KBM-7 (cell line): ENCODE measurements at places on chromosomes 5 and 9.
A peak's percentile ranks its signal among the peaks of the same experiment; 100 is the strongest.

GRCh38 chr5:147626464-147626863 is 116.6 kb upstream of the DPYSL3 start:
- DNase-seq: no peak

- no peak for DNase-seq
Measured at GRCh38 chr9:23830929-23831730, 5.1 kb upstream of the ELAVL2 start.

GRCh38 chr5:30197662-30198061 is 995.8 kb upstream of the CDH6 start:
- DNase-seq: no peak

GRCh38 chr9:93064392-93065134 is 6.1 kb downstream of the SUSD3 start:
- peak; percentile 96 for DNase-seq

DNA sequence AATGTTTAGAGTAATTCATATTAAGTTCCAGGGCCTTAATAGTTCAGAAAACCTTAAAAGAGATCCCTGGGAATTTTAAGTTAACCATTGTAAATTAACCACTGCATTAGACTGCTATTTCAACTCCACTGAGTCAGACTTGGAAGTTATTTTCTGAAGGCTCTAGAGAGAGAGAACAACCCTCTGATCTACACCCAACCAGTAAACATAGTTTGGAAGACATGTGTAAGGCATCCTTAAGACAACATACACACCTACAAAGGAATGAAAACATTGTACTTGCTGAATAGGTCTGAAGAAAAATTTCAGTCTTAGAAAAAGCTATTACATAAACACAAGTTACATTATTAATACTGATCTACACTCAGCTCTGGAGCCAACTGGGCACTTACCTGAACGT is 158.2 kb upstream of the FST start:
- DNase-seq: no peak

DNA sequence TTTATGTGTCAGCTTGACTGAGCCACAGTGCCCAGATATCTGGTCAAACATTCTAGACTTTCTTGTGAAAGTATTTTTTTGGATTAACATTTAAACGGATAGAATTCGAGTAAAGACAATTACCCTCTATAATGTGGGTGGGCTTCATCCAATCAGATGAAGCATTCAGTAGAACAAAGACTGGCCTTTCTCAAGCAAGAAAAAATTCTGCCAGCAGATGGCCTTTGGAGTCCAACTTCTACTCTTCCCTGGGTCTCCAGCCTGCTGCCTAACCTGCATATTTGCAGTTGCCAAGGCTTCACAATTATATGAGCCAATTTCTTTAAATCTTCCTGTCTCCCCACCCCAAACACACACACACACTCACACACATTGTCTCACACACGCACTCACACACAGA is 86.4 kb downstream of the MED10 start:
- peak; percentile 30 for DNase-seq

DNA sequence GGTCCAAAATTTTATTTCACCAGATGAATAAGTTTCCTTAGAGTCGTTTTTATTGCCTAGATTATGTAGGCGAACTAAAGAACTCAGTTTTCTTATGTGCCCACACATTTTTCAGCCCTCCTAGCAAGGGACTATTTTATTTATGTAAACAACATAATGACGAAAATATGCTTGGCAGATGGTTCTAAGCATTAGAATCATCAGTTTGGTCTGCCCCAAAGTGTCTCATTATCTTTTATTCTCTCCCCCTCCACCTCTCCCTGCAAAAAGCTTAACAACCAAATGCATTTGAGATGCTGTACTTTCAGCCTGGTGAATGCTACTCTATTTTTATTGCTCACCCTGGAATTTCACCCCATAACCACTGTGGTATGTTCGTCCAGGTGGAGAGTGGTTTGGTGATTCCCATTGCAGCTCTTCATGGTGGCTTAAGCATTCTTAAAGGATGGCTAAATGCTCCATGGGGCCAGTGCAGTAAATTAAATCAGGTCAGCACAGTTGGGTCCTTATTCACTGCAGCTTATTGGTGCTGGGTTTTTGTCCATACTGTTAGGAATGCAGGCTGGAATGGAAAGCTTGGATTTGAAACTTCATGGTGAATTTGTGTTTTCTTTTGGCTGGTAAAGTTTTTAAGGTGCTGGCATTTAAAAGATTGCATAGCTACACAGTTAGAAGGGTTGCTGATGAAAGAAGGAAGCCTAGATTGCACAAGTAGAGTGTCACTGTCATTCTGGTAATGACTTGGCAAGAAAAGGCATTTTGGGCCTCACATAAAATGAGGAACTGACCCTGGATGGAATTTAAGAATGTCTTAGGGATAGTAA is 39.2 kb downstream of the TLE4 start:
- peak; percentile 77 for DNase-seq

- DNase-seq: no peak
Measured at GRCh38 chr5:90560771-90561170, 2.2 kb downstream of the ADGRV1 start.

DNA sequence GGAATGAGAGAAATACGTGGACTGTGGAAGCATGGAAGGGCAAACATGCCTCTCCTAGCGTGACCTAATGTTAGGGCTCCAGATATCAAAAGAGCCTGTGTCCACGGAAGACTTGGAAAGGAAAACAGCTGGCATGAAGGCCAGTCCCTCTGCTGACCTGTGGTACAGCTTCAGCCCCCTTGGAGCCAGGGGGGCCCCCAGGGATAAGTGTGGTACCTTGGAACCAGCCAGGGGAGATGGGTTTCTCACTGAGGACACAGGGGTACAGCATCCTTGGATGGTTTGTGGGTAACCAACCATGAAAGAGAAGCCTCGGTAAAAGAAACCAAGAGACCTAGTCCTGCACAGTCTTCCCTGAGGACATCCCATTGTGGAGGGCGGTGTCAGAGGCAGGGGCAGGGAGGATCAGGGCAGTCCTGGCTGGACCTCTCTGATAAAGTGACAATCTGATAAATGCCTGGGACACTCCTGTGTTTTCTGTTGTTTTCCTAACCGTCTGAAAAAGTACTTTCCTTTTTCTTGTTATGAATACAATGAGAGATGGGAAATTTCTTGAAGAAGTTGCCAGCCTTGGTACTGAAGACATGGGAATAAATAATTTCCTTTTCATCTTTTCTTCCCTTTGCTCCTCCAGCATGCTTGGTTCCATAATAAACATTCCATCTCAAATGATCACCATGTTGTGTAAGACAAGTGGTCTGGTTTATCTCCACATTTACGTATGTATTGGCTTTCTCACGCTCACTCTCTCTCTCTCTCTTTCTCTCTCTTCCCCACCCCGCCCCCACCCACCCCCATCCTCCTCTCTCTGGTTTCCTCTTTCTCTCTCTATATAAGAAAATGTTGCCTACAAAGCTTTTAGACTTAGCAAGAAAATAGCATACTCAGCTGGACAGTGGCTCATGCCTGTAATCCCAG is 102.1 kb downstream of the SUSD1 start:
- no peak for DNase-seq

DNA sequence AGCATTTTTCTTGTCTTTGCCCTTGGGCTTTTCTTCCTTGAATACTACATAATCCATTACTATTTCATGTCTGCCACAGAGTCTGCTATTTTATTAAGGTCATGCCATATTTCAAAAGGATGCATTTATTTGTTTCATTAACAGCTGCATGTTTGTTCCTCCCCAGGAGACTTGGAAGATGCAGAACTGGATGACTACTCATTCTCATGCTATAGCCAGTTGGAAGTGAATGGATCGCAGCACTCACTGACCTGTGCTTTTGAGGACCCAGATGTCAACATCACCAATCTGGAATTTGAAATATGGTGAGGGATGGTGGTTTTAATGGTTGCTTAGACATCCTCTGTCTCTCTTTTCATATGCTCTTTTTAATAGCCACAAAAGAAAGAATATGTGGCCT is 4.0 kb downstream of the IL7R start:
- DNase-seq: no peak

- DNase-seq: no peak
Measured at GRCh38 chr9:92632641-92633040, 37.3 kb downstream of the IPPK start.

- no peak for DNase-seq
Measured at GRCh38 chr5:144453753-144454152, 283.1 kb downstream of the KCTD16 start.

DNA sequence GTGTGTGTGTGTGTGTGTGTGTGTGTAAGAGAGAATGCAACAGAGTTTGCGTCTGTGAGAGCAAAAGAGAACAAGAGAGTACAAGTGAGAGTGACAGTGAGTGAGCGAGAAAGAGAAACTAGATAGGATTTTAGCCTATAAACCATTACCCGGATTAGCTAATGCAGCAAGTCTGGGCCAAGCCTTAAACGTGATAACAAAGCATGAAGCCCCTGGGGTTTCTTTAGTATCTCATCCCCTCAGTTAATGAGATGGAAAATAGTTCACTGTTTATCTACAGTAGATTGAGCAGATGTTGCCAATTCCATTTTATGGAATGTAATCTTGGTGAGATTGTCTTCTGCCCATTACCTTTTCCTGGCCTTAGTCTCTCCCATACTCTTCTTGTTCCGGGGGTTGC is 114.5 kb downstream of the MAT2B start:
- DNase-seq: no peak

DNA sequence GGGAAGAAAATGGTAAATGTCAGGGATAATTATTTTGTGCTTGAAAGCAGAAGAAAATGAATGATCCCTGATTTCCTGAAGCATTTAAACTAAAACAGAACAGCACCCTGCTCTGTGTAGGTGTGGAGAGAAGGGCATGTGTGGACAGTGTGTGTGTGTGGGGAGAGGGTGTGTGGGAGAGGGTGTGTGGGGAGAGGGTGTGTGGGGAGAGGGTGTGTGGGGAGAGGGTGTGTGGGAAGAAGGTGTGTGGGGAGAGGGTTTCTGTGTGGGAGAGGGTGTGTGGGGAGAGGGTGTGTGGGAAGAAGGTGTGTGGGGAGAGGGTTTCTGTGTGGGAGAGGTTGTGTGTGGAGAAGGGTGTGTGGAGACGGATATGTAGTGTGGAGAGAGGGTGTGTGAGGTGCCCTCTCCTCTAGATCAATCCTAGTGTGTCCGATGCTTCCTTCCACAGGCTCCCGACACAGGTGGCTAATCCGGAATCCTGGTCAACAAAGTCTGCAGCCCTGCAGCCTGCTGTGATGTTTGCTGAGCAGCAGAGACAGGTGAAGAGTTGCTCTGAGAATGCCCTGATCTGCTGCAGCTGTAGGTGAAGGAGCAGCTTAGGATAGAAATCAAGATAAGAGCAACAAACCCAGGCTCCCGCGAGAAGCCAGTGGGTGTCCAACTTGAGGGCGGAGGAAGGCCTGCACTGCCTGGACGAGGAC is 15.5 kb downstream of the IRX4 start:
- DNase-seq: no peak

GRCh38 chr5:41435276-41435675 is 75.1 kb downstream of the PLCXD3 start:
- DNase-seq: no peak

DNA sequence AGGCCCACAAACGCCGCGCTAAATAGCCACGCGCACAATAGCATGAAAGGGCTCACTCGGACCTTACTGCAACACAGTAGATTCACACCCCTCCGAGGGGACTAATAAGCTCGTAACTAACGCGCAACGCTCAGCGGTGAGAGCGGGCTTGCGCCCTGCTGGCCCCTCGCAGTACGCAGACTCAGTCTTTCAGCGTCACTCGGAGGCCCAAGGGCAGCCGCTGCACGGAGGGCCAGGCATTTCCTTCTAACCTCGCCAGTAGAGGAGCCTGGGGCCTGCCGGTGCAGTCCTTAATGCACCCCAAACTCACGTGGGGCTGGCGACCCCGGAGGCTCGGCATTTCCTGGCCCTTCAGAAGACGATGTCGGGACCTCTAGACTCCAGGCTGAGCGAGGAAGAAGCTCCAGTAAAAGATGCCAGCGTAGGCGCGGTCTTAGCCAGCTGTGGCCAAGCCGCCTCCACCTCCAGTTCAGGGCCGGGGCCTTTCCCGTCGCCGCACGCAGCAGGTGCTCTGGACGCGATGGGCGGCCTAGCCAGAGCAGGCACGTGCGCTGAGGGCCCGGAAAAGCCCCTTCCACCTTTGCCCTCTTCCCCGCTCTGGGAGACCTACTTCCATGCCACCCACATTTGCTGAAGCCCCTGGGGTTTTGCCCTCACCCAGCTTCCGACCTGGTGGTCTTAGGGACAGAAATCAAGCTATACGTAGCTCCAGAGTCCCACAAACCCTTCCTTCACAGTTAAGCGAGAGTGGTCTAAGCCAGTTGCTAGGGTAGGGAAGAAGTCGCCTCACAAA is 38.3 kb upstream of the TIFAB start:
- DNase-seq: no peak

GRCh38 chr5:80109646-80110478 is 74.7 kb downstream of the THBS4 start:
- no peak for DNase-seq

DNA sequence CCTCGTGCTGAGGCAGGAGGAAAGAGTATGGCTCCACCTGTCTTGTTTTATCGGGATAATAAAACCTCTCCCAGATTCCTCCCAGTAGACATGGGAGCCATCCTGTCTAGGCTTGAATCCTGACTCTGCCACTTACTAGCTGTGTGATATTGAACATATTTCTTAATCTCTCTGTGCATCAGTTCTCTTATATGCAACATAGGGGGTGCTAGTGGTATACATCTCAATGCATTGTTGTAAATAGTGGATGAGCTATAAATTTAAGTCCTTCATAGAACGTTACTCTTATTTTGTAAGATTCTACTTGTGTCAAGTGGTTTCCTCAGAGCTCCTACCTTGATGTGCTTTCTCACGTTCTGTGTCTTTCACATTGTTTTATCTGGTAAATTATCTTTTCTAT is 417.7 kb upstream of the POU5F2 start:
- no peak for DNase-seq

- peak; percentile 48 for DNase-seq
Measured at GRCh38 chr9:130824643-130825350, 10.3 kb upstream of the ABL1 start.

GRCh38 chr9:117084221-117084620 is 330.6 kb downstream of the ASTN2 start:
- no peak for DNase-seq

DNA sequence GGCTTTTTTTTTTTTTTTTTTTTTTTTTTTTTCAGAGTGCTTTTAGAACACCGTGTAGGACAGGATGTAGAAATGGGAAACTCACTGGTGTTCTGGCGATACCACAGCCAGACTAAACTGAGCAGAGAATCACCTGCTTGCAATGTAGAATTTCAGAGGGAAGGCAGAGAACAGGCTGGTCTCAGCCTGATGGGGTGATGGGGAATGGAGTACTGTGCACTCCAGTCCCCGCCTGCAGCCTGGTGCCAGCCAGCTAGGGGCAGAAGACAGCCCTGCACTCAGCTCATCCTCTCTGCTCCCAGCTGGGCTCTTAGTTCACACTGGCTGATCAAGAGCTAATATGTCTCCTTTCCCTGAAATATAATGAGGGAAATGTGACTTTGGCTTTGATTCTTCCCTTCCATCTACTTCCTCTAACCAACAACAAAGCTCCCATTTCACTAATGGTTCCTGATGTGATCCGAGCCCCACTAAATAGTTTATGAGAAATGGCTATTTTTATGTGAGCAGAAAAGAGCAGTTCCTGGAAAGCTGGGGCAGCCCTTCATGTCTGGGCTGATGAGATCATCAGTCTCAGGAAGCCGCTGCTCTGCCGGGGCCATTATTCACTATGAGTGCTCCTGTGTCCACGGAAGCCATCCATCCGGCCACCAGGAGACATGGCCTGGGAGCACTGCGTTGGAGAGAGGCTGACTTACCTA is 209.7 kb downstream of the GADD45G start:
- DNase-seq: no peak
